ENCODE measurements at places on chromosomes 2 and 18.

DNA sequence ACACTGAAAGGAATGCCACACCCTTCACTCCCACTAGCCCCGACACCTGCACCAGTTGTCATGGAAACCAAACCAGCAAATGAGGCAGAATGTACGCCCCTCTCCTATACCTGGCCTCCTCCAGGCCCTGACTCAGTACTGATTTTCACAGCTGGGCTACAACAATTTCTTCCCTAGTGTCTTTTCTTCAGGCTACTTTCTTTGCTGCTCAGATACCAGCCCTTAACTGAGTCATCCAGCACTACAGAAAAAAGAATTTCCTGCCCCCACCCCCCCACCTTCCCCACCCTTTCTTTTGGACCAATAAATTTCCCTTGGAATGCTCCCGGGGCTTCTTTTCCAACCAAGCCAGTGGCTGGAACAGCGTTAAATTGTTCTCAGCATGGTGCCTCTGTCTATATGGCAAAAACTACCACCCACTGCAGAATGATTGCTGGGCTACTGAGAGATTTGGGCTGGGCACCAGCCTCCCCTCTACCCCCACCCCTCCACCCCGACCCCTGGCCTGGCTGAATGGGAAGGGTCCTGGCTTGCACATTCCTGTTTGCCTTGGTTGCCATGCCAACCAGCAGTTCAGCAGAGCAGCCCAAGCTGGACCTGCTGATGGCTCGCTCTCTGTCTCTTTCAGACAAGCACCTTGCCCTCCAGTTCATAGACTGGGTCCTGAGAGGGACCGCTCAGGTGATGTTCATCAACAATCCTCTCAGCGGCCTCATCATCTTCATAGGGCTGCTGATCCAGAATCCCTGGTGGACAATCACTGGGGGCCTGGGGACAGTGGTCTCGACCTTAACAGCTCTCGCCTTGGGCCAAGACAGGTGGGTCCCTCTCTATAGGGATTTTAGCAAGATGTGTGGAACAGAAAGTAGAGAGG, 11.3 kb downstream of the SLC14A2 start:
- no peak for DNase-seq

DNA sequence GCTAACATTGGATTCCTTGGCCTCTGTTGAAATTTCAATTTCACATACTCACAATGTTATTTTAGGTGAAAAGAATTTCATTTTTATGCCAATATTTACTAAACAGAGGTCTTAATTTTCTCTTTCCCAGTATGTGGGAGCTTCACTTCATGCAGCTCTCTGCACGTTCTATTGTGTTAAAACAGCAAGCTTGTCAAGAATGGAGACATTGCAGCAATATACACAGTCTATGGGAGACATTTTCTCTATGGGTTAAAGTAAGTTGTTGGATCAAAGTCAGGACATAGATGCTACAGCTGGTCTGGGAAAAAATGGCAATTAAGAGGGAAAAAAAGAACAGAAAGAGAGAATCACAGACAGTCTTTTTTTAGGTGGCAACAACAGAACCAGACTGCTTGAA, 70.4 kb upstream of the ARHGAP15 start:
- DNase-seq, result no peak

DNA sequence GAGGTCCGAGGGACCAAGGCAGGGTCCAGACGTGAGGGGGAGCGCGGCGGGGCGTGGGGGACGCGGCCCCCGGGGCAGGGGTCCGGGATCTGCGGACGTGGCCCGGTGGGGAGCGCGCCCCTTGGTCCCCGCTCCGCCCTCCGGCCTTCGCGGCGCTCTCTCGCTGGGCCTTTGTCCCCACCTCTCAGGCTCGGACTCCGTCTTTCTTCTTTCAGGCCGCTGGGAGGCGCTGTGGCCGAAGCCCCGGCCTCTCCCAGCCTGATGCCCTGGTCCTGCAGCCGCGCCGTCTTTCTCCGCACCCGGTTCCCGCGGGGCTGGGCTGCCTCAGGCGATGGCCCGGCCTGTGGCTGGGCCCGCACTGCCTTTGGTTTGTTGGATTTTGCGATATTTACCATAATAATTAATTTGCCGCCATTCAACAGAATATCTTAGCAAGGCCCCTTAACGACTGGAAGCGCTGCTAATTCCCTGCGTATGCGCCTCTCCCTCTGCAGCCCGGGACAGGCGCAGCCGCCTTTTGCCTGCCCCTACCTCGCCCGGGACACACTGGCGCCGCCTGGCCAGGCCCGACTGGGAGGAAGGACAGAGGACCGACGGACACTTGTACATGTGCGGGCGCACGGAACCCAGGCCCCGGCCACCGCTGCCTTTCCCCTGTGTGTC, 10.8 kb downstream of the SIX3 start:
- DNase-seq, result no peak

DNA sequence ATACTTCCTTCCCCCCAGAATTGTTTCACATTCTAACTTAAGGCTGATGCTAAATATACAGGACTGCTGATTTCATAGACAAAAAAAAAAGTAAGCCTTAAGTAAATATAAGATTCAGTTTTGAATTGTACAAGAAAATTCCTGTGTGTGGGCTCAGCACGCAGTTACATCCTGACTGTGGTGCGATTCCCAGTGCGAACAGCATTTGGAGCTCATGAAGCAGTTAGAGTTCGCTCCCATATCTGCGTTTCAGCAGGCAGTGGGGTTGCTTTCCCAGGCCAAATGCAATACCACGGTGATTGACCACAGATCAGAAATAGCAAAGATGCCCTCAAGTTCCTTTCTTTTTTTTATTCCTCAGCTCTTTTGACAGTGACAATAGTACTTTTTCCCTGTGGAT, 75.6 kb downstream of the SATB2 start:
- no peak for DNase-seq

DNA sequence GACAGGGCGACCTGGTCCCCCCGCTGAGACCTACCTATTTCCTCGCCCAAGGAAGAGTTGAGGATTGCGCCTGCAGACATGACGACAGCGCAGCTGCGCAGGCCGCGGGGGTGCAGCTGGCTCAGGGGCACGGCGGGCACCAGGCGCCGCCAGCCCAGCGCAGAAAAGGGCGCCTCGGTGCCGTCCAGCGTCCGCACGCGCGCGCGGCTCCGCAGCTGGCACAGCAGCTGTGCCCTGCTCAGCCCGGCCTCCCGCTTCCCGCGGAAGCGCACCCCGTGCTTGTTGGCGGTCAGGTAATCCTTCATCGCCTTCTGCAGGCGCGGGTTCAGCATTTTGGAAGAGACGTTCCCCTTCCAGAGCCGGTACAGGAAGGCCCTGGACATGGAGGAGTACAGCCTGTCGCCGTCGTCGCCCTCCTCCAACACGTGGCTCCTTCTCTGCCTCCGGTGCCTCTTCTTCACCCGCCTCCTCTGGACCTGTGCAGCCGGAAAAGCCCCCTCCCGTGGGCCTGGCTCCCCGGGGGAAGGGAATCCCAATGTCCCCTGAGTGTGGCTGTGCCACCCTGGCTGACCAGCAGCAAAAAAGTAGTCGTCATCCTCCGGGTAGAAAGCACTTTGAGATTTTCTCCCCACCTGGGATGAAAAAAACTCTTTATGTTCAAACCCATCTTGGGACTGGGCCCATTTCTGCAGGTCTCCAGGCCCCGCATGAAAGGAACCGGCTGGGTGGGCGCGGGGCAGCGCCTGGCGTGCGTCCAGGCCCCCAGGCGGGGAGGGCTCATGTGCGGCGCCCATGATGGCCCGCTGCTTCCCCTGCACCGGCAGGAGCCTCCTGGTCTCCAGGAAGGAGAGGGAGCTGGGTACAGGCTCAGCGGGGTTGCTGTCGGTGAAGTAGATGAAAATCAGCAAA, 42.7 kb downstream of the ST6GAL2 start:
- no peak for DNase-seq

DNA sequence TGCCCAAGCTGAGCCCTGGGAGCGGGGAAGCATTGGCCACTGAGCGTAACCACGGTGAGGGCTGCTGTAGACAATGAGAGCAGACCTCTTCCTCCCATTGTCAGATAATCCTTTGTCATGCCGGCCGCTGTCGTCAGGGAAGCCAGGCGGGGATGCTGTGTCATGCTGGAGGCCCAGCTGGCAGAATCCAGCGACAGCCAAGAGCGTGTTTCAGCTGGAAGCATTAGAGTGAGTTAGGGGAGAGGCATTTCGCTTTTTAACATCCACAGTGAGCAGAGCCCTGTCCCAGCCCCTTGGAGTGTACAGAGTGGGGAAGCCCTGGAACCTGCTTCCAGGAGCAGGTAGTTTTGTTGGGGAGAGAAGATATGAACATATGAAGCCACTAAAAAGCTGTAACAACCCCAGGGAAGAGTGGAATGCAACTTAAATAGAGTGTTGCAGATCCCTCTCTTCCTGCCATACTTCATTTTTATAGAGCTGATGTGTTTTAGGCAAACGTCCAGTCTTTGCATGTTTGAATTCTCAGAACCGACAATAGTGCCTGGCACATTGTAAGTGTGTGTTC, 7.0 kb downstream of the CTIF start:
- no peak for DNase-seq

DNA sequence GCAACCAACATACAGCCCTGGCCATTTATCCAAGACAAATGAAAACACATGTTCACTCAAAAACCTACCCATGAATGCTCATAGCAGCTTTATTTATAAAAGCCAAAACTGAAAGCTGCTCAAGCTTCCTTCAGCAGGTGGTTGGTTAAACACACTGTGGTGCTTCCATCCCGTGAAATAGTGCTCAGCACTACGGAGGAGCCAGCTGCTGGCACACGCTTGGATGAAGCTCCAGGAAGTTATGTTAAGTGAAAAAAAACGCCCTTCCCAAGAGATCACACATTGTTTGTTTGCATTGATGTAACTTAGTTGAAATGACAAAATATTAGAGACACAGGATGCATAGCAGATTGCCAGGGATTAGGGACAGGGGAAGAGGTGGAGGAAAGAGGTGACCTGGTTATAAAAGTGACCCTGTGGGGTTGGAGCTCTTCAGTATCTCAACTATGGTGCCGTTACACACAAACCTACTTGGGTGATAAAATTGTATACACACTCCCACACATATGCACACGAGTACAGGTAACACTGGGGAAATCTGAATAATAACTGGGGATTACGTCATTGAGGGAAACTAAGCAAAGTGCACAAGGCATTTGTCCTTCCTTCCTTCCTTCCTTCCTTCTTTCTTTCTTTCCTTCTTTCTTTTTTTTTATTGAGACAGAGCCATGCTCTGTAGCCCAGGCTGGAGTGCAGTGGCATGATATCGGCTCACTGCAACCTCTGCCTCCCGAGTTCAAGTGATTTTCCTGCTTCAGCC, 6.2 kb upstream of the ALPG start:
- no peak for DNase-seq

DNA sequence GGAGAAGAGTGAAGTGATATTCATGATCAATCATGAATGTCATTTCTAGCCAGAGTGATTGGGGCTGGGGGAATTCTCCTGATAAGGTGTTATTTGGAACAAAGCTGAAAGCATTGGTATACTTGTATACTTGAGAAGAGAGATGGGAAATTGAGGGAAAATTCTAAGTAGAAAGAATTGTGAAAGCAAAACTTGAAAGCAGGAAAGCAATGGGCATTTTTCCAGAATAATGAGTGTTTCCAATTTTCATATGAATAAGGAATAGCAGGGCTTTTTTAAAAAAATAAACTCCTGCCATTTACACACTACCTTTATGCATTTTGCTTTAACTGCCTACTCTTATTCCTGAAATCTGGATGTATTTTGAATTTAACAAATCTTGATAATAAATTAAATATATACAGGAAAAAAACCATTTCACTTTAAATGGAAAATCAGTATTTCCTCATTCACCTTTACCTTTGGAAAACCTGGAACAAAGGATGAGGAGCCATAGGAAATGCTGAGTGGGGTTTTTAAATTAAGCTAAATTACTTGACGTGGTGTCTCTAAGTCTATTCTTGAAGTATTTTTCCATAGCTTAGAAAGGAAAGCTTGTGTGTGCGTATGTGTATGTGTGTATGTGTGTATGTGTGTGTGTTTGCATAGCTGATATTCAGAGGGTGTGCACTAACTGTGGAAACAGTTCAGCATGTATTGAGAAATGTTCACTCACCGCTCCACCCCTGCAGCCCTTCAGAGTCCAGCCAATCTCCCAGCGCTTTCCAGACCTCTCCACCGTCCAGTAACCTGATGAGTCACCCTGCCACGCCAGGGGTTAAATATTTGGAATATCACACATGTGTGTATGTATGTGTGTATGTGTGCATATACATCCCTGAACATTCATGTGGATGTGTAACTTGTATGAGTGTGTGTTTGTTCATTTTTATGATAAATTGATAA, 427.3 kb downstream of the THSD7B start:
- no peak for DNase-seq

GRCh38 chr2:64975232-64975821, 13.9 kb upstream of the SLC1A4 start:
- DNase-seq, result no peak

- DNase-seq, result no peak
Observed at GRCh38 chr18:74110976-74111375, 36.7 kb downstream of the FBXO15 start.

DNA sequence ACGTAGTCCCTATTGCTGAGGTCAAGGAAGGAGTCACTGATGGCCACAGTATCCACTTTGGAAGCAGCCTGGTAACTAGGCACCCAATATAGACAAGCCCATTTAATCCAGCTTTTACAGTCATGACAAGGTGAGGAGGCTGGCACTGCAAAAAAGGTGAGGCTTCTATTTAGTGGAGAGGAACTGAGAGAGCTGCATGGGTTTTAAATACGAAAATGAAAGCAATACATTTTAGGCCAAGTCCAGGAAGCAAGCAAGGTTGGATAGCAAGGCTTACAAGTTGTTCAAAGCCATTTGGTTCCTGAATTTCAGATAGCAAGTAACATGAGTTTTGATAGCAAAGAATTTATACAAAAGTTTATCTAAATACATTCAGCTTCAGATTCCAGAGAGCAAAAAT, 80.4 kb downstream of the SGPP2 start:
- DNase-seq, result no peak

DNA sequence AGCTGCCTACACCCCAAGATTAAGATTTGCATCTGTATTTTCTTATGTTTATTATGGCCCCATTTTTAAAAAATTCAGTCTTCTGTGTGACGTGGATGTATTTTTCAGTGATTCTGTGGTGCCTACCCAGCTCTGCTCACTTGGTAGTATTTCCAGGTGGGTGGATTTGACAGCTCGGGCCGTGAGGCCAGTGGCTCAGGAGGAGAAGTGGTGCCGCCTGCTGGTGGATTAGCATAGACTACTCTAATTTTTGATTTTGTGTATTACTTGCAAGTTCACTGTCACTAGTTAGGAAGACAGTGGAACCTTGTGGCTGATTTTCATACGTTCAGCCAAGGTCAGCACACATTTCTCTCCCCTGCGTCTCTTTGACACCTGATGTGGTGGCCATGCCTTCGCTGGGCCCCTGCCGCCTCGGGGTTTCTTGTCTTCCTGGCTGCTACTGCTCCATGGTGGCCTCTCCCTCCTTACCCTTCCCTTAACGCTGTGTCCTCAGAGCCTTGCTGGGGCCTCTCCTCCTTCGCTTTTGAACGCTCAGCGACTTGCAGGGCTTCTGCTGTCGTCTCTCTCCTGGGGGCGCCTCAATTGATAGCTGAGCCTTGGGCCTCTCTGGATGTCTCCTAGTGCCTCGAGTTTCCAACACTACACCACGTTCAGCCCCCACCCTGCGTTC, 89.4 kb downstream of the DGKD start:
- DNase-seq, result peak; percentile 78

GRCh38 chr2:216956820-216957493, 97.1 kb upstream of the TNP1 start:
- no peak for DNase-seq

- DNase-seq, result no peak
Observed at GRCh38 chr2:64773461-64774118, 119.9 kb upstream of the SERTAD2 start.

GRCh38 chr2:64374686-64375085, 79.3 kb upstream of the LGALSL start:
- DNase-seq, result no peak

- no peak for DNase-seq
Observed at GRCh38 chr2:233429175-233429897, 75.0 kb downstream of the DGKD start.

GRCh38 chr18:37578886-37579513, 13.4 kb upstream of the CELF4 start:
- no peak for DNase-seq

Measured in central memory CD4-positive, alpha-beta T cell (primary cell).